ENCODE measurements at places on chromosomes 7 and 10.

DNA sequence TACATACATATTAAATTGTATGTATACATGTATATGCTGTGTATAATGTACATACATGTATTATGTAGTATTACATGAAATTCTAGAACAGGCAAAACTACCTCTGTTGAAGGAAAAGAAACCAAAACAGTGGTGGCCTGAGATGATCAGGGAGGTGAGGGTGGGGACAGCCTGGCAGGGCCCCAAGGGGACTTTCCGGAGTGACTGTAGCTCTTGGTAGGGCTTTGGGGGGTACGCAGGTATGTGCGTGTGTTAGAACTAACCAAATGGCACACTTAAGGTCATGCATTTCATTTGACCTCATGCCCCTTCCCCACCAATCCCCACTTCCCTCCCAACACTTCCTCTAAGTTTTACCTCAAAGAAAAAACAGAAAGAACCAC lies 31.3 kb downstream of the CTBP2 start:
- no peak for DNase-seq

- DNase-seq, result no peak
Observed at GRCh38 chr7:121079425-121080169, 91.1 kb downstream of the CPED1 start.

GRCh38 chr7:77797734-77798393 lies 370 bp downstream of the TMEM60 start:
- DNase-seq, result peak; percentile 66

DNA sequence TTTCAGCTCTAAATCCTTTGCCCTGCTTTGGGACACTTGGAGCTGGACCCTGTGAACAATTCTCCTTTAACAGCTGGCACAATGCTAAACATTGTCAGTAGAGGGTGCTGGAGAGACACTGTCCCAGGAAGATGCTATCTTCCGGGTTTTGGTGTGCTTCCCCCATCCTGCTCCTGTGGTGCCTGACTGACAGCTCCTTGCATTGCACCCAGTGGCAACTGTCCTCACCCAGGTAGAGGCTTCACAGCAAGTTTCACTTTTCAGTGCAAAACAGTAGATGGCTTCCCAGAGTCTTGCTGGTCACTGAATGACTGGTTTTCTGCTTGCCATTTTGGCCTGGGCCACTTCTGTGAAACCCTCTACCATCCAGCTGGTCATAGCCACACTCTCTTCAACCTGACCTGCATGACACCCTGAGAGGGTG lies 77.3 kb downstream of the CDC14C start:
- no peak for DNase-seq

DNA sequence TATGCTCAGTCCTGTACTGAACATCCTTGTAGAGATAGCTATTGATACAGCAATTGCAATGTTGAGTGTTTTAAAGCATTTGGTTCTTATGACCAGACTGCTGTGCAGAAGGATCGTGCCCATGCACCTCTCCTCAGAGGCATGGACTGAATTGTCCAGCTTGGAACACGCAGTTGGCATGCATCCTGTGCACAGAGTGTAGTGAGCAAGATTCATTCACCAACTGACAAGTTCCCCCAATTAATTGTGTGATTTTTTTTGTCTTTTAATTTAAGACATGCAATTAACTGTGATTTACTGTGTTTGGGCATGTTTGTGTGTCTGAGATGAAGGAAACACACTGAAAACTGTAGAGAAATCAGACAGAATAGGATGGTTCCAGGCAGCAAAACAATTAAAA lies 323.7 kb downstream of the CDK14 start:
- DNase-seq, result no peak

GRCh38 chr7:129789652-129790051 lies 163.1 kb downstream of the UBE2H start:
- DNase-seq, result no peak

DNA sequence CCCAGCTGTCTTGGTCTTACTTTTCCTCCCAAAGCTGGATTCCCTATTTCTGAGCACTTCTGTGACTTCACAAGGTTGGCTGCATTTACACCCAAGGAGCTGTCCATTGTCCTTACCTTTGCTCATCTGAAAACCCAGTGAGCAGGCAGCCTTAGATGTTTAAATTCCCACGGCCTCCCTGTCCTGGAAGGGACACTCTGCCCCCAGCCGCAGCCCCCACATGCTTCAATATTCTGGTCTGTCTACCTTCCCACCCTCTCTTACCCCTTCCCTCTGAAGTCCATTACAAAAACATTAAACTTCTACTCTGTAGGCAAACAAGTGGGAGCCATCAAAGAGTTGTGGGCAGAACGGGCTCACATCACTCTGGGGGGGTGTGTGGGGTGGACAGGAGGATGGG lies 73.8 kb upstream of the EFCAB10 start:
- DNase-seq, result peak; percentile 3

DNA sequence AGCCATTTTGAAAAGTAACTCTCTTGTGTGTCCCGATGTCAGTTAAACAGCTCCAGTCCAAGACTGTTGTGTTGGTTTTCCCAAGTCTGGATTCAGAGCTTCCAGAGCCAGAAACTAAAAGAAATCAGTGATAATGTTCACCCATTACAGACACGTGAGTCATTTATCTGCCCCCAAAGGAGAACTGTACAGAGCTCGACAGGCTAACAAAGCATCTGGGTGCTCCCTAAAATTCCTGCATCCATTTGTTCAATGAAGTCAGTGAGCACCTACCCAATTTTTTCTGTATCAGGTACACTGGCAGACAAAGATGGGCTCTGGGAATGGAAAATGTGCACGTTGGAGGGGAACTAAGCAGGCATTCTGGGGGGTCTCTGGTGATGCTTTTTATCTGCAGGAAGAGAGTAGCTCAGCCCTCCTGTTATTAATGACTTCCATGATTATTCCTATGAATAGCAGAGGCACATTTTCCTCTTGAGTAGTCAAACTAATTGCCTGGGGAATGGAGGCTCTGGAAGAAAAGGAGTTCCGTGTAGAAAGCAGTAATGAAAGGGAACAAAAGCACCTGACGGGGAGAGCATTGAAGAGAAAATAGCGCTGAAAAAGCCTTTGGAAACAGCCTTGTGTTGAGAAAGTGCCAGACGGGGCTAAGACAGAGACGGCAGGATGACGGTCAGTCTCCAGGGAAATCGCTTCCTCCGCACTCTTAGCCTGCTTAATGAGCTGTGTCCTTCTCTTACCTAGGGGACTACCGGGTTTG lies 75.3 kb downstream of the GAD2 start:
- DNase-seq, result no peak

DNA sequence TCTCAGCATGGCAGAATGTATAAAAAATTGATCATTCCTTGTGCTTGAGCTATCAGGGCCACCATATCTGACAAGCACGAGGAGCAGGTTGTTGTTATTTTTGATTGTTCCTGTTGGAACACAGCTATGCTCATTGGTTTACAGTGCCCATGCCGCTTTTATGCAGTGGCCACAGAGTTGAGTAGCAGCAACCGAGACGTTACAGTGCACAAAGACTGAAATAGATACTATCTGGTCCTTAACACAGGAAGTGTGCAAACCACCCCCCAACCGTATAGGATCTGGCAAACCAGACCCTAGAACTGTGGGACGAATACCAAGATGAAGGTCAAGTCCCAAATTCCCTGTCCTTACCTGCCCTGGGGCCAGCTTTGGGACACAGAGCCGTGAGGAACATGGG lies 216.6 kb downstream of the KLF6 start:
- DNase-seq, result no peak

- no peak for DNase-seq
Observed at GRCh38 chr7:128921866-128922440, 11.4 kb upstream of the KCP start.

- DNase-seq, result no peak
Observed at GRCh38 chr7:92095380-92095779, 38.9 kb downstream of the CYP51A1 start.

DNA sequence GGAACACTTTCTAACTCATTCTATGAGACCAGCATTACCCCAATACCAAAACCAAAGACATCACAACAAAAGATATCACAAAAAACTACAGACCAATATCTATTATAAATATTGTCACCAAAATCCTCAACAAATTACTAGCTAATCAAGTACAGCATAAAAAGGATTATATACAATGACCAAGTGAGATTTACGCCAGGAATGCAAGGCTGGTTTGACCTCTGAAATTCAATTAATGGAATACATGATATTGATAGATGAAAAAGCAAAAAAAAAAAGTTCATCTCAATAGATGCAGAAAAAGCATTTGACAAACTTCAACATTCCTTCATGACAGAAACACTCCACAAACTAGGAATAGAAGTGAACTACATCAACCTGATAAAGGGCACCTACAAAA lies 175.3 kb downstream of the LCOR start:
- no peak for DNase-seq

DNA sequence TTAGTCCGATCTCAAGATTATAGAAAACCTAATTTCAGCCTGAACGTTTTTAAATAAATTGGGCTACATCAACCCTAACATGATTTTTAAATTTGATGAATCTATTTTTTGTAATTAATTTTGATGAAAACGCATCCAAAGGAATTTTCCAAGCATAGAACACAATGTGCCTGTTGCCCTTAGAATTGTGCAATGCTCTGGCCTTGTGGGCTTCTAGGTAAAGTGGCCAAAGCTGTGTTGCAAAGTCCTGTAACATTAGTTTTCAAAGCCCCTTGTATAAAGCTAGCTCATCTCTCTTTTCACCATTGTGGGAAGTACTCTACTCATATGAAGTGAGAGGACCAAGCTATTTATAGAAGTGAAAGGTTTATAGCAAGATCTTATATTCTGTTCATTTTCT lies 138.4 kb upstream of the PRPS1L1 start:
- no peak for DNase-seq

DNA sequence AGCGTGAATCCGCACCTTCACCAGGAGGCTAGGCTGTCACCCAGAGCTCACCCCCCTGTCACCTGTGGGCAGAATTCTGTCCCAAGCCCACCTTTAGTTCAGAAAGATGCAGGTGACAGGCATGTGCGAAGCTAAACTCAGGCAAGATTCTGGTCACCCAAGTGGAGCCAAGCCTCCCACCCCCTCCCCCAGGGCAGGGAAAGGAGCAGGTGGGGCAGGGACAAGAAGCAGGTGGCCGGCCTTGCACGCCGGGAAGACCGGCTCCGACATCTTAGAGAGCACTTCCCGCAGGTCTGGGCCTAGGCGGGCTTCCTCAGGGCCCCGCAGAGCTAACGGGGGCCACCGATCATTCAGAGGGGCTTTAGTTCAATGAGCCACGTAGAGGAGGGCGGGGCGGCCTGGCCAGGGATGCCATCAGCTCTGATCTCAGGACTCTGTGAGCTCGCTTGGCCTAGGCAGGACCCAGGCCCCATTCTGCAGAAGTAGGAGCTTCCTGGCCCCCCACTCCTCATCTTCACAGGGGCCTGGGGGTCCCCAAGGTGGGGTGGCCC lies 19.9 kb downstream of the UNCX start:
- no peak for DNase-seq

Data from skin of body (tissue), 3 donors.